ENCODE measurements at places on chromosomes 7 and 10.

- no peak for ATAC-seq
- H3K4me3 ChIP-seq, result no peak overlapping the region
- no peaks in the 10 kb centered on the region for H3K36me3 ChIP-seq
- H3K4me1 ChIP-seq, result no peaks in the 10 kb centered on the region
Observed at GRCh38 chr7:95059842-95060313, 152.5 kb downstream of the PPP1R9A start.

DNA sequence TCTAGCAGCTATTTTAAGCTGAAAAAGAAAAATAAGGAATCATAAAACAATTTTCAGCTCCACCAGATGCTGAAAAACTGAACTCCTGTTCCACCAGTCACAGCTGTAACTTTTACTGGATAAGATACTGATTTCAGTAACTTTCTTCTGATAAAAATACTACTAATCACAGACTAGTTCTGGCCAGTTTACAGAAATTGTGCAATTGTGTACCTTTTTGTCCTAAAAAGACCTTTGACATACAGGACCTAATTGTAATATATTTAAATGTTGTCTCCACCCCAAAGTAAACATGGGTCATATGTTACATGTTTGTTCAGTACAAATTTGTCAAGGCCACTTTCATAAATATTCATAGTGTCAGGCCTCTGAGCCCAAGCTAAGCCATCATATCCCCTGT lies 27.1 kb upstream of the PIP start:
- H3K27me3 ChIP-seq, result no peaks in the 10 kb centered on the region
- ATAC-seq, result no peak
- H3K27ac ChIP-seq, result no peak overlapping the region

DNA sequence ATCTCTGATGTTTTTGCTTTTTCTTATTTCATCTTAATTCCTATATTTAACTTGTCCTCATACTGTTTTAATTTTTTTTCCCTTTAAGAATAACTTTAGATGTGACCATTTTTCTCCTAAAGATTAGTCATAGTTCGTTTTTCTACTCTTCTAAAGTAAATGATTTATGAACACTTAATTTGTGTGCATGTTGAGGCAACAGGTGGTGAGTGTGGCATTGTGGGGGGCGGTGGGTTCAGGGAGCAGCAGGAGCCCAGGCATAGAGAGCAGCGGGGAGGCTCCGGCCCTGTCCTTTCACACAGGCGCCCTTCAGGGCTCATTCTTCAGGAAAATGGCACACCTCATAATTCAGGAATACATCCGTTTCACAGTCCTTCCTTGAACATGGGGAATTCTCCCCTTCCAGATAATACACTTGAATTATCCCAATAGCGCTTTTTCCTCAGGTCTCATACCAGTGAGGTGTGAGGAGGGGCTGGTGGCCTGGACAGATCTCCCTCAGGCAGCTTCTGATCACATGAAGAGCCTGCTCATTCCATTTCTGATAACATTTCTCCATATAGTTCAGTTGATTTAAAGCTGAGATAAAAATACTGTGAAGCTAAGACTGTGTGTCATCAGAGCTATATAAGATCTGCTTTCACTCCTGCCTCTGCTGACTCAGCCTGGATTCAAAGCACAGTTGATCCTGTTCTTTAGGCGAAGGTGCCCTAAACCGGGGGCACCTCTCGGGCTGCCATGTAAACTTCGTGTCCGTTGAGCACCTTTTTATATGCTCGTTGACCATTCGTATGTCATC lies 40.2 kb downstream of the CUL1 start:
- H3K36me3 ChIP-seq, result no peaks in the 10 kb centered on the region
- no peak overlapping the region for H3K4me3 ChIP-seq
- no peaks in the 10 kb centered on the region for H3K27me3 ChIP-seq
- H3K4me1 ChIP-seq, result peaks cover under 1% of the 10 kb centered on the region
- no peak overlapping the region for H3K27ac ChIP-seq
- no peak for ATAC-seq

DNA sequence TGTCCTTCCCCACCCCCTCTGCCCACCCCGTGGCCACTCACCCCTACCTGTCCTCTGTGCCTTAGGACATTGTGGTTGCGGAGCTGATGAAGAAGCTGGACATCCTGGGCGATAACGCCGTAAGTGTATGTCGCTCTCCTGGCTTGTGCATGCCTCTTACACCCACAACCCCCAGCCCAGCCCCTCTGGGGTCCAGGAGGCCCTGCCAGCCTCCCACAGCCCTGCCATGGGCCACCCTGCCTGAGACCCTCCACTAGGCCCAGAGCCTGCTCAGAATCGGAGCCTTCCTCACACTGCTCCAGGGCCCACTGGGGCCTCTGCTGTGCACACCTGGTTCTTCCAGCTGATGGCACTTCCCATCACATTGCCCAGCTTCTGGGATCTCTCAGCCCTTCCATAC lies 36.8 kb upstream of the DPYSL4 start:
- no peak overlapping the region for H3K4me3 ChIP-seq
- no peak overlapping the region for H3K27ac ChIP-seq
- no peak for ATAC-seq
- no peaks in the 10 kb centered on the region for H3K4me1 ChIP-seq

- H3K4me1 ChIP-seq, result no peaks in the 10 kb centered on the region
- no peaks in the 10 kb centered on the region for H3K36me3 ChIP-seq
- H3K4me3 ChIP-seq, result no peak overlapping the region
Observed at GRCh38 chr10:49387071-49387470, 8.8 kb downstream of the DRGX start.
